CD4-positive, alpha-beta T cell treated with Interleukin-15 for 1 hour (primary cell): ENCODE measurements at places on chromosomes 5 and 9.

- DNase-seq = peak; percentile 47
These were observed 492 bp downstream of the RABL6 start for GRCh38 chr9:136808075-136808805.

GRCh38 chr5:58241389-58241788 lies 218.5 kb downstream of the PLK2 start:
- DNase-seq = no peak

- DNase-seq = no peak
These were observed 688.4 kb downstream of the PTPRD start for GRCh38 chr9:9924376-9924775.

GRCh38 chr5:83222906-83223305 lies 145.6 kb downstream of the XRCC4 start:
- DNase-seq = no peak

- no peak for DNase-seq
These were observed 187.8 kb downstream of the GNAQ start for GRCh38 chr9:77843871-77844155.

DNA sequence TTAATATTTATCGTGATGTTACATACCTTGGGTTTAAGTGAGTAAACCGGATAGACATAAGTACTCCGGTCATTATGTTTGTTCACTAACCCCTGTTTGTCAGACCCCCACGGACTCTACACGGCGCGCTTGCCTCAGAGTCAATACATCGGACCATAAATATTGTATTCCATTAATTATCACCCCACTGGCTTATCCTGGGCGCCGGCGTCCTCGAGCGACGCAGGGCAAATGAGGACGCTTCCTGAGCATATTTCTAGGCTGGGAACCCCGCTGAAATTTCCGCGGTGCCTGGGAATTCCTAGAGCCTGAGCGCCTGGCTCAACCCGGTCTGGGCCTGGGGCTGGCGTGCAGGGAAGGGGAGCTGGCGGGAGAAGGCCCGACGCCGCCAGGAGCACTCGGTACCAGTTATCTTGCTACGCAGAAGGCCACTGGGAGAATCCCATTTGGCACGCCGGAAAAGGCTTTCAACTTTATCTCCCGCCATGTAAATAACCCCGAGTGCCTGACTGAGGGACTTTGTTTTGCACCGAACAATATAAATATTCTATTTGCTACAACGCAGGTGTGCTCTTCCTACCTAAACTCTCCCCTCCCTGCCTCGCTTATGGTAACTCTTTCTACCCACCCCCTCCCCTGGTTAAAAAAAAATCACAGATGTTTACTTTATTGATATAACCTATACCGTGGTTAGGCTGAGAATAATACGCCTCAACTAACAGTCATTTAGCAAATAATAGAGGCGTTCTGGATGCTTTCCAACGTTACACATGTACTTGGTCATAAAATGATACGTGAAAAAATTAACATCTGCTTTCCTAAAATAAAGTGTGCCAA lies 19.4 kb downstream of the NR2F1 start:
- no peak for DNase-seq
